ENCODE measurements at places on chromosomes 5 and 9.

DNA sequence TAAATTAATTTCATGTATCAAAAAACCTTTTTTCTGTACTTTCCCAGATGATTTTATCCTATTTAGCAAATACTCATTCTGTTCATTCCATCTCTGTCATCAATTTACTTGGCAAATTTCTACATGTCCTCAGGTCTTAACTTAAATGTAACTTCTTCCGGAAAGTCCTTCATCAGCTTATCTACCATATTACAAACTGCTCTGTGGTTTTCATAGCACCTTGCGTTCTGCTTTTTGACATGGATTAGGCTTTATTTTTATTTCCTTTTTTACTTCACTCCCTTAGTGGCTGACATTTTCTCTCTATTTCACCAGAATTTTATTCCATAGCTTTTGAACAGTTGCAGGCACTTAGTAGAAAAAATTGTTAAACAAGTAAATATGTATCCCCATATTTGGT lies 1040.8 kb downstream of the TAF11L14 start:
- no peak for DNase-seq

DNA sequence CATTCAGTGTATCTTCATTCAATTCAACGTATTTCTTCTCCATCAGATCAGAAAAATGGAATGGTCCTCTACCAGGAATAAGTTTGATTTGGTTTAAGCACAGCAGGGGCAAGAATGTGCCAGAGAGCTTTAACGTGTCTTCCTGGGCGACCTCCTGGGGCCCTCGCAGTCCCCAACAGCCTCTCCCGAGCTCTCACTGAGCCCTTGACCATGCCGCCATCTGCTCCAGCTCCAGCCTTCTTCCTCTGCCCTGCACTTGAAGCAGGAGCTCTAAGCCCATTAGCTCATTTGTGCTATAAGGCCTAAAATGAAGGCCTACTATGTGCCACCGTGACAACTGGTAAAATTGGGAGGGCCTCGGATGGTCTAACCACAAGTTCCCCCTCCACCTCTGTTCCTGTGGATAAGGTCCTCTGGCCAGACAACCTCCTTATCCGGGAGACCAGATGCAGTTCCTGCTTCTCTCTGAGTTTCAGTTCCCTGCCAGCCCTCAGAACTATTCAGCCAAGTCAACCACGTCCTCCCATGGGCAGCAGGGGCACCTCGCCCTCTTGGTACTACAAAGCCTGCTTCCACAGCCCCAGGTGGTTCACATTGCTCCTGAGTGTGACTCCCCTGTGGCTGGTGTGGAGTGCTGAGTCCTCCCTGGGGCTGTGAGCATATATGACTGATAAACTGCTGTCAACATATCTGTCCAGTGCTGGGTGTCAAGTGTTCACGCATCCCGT lies 35.8 kb downstream of the C5orf15 start:
- no peak for DNase-seq

DNA sequence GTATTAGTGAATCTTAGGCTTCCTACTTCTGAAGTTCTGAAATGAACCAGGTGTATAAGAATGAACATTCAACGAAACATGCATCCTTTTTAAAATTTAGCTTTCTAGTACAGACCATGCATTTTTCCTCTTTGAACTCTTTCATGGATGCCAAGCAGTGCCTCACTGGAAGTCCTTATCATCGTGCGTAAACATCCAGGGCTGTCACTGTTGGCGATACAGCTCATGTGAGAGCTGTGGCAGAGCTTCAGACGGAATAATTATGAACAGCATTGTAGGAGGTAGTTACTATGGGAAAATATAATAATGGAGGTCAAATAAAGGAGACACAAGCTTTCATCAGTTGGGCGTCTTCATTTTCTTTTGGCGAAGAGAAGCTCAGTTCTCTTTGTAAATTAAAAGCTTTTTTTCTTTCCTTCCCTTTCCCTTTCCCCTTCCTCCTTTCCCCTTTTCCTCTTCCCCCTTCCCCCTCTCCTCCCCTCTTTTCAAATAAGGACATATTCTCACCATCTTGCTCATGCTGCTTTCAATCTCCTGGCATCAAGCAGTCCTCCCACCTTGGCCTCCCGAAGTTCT lies 167.3 kb downstream of the KDM4C start:
- no peak for DNase-seq

- DNase-seq, result no peak
Observed at GRCh38 chr9:13832446-13832845, 481.5 kb downstream of the NFIB start.

GRCh38 chr9:127676638-127677037 lies 30.1 kb upstream of the CFAP157 start:
- no peak for DNase-seq

GRCh38 chr5:62931153-62931950 lies 352.7 kb downstream of the LRRC70 start:
- no peak for DNase-seq

DNA sequence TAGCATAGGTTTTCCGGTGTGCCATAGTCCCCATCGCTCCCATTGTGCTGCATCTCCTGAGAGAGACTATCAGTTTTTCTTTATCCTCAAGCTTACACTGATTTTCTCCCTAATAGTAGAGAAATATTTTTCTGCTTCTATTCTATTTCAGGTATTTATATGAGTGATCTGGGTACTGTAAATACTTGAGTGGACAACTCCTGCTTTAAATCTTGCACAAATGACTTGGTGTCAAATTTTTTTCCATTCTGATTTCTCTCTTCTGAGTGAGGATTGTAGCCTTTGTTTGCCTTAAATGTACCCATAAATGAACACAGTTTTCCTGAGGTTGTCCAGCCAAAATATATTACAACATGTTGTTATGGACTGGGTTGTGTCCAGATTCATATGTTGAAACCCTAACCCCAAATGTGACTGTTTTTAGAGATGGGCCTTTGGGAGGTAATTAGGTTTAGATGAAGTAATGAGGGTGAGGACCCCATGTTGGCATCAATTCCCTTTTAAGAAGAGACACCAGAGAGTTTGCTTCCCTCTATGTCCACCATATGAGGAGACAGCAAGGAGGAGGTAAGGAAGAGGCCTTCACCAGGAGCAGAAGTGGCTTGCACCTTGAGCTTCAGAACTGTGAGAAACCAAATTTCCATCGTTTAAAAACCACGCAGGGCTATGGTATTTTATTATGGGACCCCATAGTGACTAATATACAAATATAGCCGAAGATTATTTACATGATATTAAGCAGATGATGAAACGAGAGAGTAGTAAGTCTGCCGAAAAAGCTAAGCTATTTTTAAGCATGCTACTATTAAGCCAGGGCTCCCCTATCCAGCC lies 336.4 kb upstream of the MPDZ start:
- DNase-seq, result no peak

DNA sequence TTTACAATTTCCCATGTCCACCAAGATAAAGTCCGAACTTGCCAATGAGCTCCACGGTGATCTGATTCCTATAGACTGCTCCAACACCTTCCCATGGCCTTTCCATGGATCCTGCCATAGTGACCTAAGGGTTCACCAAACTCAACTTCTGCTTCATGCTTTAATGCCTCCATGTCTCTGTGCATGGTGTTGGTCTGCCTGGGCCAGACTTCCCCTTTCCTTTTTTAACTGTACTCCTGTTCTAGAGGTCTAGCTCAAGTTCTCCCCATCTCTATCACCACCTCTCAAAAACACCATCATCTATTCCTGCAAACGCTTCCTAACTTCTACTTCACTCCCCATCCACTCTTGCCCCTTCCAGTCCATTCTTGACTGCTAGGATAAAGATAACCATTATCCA lies 14.8 kb upstream of the SMARCA2 start:
- DNase-seq, result no peak

- no peak for DNase-seq
Observed at GRCh38 chr9:134773842-134774241, 106.8 kb upstream of the FCN2 start.

DNA sequence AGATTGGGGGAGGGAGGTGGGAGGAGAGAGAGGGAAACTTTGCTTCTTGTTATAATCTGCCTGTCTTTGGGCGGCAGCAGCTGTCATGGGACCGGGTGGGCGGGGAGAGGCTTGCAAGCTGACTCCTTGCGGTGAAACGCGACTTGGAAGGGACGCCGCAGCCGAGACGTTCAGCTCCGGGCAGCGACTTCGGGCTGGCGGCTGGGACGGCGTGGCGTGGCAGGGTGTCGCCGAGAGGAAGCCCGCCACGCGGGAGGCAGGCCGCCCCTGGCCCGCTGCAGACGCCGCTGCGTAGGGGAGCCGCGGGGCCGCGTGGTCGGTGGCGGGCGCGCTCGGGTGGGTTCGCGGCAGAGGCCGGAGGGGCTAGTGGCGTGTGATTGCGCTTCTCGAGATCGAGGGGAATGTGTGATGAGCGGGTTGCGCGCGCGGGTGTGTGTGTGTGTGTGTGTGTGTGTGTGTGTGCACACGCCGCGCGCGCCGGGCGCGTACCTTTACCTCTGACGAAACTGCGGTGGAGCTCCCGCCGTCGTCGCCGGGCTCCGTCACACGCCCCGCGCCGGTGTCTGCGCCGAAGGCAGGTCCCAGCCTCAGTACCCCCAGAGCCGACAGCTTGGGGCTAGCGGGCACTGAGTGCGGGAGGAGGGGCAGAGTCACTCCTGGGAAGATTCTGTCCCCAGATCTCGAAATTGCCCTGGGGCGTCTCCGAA lies 1.7 kb downstream of the PPARGC1B start:
- peak; percentile 79 for DNase-seq
